CD4-positive, alpha-beta T cell treated with Interleukin-21 for 1 hour (primary cell): ENCODE measurements at places on chromosomes 12 and 14.

GRCh38 chr14:75426332-75427125 lies 1.3 kb upstream of the JDP2 start:
- peak; percentile 8 for DNase-seq

GRCh38 chr14:54182419-54183045 lies 214.3 kb upstream of the CDKN3 start:
- DNase-seq: no peak

DNA sequence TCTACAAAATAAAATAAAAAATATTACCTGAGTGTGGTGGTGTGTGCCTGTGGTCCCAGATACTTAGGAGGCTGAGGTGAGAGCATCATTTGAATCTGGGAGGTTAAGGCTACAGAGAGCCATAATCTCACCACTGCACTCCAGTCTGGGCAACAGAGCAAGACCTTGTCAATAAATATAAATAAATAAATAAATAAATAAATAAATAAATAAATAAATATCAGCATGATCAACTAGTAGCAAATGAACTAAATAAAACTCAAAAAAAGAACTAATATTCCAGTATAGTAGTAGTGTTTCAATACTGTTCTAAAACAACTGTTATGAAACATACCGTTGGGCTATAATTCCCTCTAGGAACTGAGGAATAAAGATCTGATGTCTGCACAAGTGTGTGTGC lies 74.4 kb downstream of the C12orf42 start:
- no peak for DNase-seq

DNA sequence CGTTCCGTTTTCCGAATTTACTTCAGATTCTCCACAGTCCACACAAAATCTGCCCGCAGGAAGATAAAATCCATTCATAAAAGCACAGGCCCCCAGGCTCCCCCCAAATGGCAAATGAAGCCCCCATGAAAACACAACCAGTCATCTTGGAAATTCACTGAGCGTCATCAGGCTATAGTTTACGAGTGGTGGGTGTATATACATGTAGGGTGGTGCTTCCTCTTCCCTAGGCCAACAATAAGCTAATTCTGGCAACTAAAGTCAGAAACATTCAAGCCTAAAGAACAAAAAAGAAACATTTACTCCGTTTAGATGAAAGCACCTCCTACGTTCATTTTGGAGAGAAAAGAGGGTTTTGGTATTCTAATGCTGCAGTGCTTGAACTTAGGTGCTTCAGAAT lies 5.8 kb downstream of the GPR68 start:
- DNase-seq: no peak

DNA sequence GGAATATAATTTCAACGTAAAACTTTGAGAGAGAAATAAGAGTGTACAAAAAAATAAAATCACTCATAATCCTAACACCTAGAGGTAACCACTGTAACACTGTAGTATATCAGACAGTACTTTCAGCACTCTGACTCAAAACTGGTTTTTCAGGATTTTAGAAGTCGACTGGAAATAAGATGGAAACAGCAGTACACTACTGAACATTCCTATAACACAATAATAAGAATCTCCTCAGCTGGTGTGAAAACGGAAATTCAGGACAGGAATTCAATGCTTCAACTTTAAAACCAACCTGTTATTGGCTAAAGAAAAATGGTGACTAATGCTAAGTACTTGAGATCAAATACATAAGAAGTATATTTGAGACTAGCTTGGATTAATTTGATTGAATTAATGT lies 12.3 kb upstream of the PITPNM2 start:
- no peak for DNase-seq

DNA sequence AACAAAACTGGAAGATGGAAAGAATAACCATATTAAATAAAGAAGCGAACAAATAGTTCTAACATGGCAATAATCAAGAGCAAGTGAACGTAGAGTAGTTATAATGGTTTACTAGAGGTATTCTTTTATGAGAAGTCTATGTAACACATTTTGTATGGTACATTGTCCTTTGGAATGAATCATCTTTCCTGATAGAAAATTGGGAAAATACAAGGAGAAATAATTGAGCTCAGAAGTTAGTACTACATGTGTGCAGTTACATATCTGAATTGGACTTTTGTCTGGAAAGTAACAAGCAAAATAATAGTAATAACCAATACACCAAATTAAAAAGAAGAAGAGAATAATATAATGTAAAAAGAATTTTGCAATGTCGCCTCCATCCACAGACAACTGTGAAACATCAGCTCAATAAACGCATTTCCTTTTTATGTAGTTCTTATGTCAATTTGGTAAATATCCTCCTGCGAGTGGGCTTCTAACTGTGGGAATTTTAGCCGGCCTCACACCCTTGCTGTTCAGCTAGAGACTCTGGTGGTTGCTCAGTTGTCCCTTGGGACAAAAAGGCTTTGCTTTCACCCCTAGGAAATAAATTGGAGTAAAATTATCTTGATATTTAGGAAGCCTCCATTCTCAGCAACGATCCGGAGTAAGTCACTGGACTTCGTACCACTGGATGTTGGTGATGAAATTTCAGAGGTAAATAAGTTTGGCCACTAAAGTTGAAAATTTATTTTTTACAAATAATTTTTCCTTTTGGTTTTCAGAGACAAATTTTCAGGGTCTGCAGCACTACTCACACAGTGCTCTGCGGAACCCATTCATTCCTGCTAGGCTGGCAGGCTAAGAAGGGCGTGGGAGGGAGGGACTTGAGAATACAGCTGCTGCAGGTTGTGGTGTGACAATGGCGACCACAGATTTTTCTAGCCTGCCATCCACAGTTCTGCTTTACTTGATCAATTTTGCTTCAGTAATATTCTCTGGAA lies 1.1 kb upstream of the TUBA1A start:
- no peak for DNase-seq

- no peak for DNase-seq
These were observed 23.1 kb downstream of the GMFB start for GRCh38 chr14:54465654-54466053.

DNA sequence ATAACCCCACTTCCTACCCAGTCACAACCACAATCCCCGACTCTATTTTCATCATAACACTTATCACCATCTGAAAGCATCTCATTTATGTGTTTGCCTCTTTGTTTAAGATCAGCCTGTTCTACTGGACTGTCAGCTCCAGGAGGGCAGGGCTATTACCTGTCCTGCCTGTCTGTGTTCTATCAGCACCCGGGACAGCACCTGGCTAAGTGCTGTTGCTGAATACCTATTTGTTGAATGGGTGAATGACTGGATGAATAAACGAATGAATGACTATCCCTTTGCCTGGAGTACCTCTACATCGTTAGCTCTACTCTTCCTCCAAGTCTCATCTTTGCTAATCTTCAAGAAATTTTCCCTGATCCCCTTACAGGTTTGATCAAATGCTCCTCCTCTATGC lies 69.0 kb downstream of the WSCD2 start:
- no peak for DNase-seq

DNA sequence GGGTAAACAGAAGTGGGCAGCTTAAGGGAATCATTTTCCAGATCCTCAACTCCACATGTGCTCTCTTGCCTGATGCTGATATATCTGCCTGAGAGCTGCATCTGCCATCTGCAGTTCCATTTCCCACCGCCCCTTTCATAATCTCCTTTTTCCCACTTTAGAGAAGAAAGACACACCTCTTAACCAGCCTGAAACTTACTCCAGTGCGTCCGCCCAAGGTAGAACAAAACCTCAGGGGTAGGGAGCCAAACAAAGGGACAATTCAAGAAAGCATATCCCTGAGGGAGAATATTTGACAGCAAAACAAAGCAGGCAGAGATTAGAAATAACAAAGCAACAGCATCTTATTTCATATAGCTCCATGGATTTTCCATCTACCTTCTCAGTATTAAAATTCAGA lies 4.3 kb downstream of the MDM1 start:
- no peak for DNase-seq

DNA sequence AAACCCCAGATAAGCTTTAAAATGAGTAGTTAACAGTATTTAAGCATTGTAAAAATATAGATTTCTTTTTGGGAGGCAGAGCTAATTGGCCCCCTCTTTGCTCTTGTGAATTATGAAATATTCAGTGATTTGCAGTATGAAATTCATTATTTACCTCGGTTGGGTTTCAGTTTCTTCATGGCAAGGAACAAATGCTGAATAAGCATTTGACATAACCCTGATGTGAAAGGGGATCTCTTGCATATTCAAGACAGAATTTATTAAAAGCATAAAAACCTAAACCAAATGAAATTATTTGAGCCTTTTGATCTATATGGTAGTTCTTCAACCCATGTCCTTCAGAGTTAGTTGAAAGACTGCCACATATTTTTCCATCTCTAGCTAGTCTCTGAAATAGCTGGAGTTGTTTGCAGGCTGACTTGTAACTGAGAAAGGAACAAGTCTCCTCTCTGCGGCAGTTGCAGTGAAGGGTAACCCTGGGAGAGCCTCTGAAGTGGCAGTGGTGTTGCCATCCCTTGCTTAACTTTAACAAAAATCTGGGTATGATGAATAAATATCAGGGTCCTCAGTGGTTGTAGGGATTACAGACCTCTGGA lies 690 bp downstream of the AKAP6 start:
- no peak for DNase-seq

DNA sequence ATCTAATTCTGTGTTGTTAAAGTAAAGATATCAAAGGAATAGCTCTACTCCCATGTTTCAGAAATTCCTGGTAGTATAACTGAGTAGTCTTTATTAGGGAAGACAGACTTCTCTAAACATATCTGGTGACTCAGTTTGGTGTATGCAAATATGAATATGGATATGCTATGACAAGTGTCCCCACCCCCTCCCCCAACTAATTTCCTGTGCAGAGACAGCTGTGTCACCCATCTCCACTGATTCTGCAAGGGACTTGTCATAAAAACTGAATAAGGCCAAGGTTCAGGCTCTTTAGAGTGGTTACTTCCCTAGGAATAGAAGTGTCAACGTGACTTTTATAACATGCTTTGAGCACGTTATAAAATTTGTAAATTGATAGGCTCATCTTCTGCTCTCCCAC lies 429.1 kb downstream of the DAD1 start:
- DNase-seq: no peak

- no peak for DNase-seq
These were observed 4.5 kb downstream of the SELPLG start for GRCh38 chr12:108629151-108629550.

DNA sequence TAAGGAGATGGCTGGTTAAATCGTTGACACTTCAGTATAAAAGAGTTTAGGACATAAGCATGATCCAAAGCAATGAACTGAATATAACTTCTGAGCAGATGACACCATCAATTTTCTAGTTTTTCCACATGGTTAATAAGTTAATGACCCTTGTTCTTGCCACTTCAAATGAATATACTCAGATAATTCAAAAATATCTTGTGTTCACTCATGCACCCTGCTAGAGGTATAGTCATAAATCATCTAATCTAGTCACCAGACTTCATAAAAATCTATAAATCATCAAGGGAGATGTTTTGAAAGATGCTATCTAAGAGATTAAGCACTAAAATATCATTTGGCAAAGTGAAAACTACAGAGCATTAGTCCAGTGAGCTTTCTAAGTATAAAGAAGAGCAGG lies 131.9 kb downstream of the MDGA2 start:
- DNase-seq: no peak

DNA sequence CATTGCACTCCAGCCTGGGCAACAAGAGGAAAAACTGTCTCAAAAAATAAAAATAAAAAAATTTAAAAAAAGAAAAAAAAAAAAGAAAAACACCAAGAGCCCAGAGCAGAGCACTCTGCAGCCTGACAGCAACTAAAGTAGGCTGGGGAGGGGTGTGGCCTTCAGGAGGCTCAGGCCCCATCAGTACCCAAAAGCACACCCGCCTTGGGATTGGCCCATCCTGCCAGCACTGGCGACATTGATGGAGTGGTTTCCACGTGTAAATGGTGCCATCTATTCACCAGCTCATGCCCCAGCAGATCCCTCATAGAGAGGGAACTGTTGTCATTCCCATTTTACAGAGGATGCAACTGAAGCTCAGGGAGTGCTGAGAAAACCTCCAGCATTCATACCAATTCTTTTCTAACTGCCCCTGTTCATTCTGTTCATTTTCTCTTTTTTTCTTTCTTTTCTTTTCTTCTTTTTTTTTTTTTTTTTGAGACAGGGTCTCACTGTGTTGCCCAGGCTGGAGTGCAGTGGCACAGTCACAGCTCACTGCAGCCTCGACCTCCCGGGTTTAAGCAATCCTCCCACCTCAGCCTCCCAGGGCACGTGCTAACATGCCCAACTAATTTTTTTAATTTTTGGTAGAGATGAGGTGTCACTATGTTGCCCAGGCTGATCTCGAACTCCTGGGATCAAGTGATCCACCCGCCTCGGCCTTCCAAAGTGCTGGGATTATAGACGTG lies 89.3 kb downstream of the IRF2BPL start:
- no peak for DNase-seq

DNA sequence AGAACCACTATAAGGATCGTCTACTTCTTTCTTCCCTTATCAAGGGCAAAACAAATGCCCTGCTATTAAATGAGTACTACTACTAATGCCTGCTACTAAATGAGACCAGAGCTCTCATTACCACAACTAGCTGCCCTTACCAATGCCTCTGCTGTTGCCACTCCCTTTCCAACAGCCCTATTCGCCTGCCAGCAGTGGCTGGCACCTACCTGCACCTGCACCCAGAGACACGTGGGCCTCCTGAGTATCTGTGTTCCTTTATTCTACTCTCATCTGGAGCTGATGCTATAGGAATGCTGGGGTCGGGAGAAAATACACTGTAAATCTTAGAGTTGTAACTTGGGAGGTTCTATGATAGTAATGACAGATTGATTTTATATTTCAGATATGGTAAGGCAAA lies 174.7 kb downstream of the SLC2A13 start:
- DNase-seq: no peak

- DNase-seq: peak; percentile 50
These were observed 28.2 kb downstream of the TRAF3 start for GRCh38 chr14:102805371-102805891.

GRCh38 chr12:3520711-3521110 lies 29.7 kb downstream of the PRMT8 start:
- DNase-seq: no peak

DNA sequence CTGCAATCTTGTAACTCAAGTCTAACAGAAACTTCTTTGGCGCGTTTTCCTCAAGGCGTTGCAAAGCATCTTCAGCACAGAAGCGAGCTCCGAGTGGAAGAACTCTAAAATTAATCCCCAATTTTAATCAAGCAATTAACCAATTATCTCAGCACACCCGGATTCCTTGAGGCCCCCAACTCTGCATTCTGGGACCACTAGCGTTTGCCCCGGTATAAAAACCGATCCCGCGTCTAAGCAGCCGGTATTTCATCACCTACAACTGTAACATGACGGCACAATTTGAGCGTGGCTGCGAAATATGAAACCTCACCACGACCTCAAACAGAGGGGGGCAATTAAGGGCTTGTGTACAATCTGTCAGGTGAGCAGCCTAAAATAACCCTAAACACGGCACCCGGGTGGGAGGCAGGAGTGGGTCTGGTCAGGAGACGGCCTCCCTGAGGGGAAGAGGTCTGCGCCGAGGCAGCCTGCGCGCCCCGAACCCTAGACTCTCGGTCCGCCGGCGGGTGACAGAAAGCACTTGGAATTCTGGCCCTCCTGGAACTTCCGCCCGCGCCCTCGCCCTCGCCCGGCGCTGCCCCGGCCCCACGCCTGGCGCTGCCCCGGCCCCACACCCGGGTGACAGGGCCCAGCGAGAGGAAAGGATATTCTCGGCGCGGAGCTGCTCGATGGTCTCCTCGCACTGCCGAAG lies 594 bp downstream of the ZCCHC8 start:
- DNase-seq: peak; percentile 56
